Stimulated activated CD8-positive, alpha-beta memory T cell treated with anti-CD3 and anti-CD28 coated beads, Interleukin-15, amount 100 ng/mL, for 24 hours (primary cell): ENCODE measurements at places on chromosomes 2 and 18.

GRCh38 chr2:55547001-55547400, 27.5 kb downstream of the CFAP36 start:
- no peak for DNase-seq

GRCh38 chr2:60358476-60358875, 195.0 kb downstream of the BCL11A start:
- no peak for DNase-seq

DNA sequence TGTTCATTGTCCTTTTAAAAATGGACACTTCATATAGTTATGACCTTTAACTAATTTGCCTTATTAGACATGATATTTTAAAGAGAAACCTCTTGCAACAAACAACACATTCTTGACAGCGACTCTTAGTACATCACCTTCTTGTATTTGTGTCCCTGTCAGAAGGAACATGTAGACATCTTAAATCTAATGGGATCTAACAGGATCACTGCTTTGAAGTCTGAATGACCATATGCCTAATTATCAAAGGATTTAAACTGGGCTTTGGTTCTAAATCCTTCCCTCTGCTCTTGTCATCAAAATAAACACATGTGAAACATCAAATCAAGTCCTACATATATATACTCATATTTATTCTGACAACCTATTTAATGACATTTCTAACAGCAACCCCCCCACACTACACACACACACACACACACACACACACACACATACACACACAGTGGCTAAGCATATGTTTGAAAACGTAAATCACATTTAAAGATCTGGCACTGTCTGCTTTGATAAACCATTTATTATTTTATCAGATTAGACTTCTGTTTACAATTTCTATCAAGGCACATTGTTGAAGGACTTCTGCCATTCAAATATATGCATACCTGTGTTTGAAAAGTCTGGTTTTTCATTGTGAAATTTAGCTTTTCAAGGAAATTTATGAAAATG, 4.2 kb downstream of the GALNT13 start:
- no peak for DNase-seq

DNA sequence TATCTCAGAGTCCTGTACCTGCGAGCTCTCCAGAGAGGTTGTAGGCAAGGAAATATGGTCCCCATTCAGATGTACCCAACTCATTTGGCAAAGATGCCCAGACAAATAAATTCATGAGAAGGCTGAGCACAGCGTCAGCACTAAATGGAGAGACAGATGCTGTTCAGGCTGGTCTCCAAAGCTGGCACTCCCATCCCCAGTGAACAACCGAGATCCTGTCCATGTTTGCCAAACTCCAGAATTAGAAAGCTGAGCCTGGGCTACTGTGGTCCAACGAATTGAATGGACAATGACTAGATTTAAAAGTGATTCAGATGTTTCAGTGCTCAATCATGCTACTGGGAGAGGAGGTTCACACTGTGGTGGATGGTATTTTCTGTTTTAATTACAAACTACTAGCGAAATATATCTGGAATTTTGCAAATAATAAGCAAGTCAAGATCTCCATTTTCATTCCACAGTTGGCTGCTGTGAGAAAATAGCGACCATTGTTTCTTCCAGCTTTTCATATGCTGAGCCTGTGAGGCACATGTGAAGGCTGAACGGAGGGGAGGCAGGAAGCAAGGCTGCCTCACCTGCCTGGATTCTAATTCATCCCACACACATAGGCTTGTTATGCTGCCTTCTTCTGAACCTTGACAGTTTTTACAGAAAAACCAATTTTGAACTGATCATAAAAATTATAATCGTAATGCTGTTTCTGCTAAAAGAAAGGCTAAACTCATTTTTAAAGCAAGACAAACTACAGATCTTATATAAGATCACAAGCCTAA, 22.6 kb upstream of the DAPL1 start:
- DNase-seq = no peak

DNA sequence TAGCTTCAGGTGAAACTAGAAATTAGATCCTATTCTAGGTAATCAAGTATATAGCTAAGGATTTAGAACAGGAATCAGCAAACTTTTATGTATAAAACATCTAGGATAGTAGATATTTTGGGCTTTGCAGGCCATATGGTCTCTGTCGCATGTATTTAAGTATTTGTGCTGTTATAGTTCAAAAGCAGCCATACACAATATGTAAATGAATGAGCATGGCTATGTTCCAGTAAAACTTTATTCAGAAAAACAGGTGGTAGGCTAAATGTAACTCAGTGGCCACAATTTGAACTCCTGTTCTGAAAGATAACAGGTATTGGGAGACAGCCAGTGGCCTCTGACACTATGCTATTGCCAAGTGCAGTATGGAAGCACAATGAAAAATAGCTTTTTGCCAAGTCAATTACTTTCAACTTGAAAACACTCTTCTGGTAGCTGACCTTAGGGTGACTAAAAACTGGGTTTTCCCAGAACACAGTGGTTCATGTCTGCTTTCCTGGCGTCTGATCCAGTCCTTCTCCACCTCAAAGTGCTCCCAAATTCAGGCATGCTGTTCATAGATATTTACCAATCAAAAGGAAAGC, 304.7 kb upstream of the SYT4 start:
- no peak for DNase-seq

DNA sequence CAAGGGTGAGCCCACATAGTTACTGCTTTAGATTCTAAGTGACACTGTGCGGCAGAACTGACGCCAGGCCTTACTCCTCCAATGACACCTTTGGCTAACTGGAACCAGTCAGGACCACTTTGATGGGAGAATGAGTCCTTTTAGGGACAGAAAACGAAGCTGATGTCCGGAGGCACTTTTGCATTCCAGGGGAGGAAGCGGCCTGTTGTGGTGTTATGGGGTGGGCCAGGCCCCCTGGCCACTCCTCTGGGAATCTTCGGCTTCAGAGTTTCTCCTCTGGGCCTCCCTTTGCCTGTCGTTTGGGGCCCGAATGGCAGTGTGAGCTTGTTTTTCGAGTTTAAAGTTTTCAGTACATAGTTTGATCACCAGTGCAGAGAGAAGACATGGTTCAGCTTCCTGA, 65.9 kb downstream of the MBP start:
- DNase-seq = no peak

DNA sequence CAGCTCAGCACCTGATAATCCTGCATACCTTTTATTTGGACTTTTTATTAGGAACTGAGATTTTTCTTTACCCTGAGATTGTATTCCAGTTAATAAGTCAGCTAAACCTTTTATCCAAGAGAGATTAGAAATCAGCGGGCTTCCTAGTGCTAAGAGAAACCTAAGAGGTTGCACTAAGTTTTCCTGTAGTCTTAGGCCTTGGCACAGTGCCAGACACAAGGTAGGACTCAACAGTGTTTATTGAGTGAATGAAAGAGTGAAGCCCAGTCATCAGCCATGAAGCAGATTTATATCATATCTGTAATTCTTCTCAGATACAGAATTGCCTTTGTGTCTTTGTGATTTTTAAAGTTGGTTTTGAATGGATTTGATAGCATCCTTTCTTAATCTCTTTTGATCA, 13.6 kb downstream of the OTX1 start:
- DNase-seq = no peak

DNA sequence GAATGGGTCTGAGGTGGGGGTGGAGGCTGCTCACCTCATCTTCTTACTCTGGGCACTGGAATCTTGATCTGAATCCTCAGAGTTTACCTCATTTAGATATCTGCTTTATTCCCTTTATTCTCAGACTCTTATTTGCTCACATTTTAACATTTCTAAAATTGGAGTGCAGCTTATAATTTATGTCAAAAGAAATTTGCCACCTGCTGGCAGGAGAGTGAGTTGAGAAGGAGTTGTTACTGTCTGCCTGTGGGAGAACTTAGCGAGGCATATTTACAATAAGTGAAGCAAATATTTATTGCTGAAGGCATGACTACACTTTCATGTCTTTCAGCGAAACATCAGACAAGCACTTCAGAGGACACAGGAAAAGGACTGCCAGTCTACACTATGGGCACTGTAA, 16.4 kb upstream of the KIAA2012 start:
- no peak for DNase-seq

GRCh38 chr2:213002383-213002782, 149.0 kb downstream of the IKZF2 start:
- no peak for DNase-seq

GRCh38 chr2:219159771-219160185, 837 bp downstream of the NHEJ1 start:
- no peak for DNase-seq

DNA sequence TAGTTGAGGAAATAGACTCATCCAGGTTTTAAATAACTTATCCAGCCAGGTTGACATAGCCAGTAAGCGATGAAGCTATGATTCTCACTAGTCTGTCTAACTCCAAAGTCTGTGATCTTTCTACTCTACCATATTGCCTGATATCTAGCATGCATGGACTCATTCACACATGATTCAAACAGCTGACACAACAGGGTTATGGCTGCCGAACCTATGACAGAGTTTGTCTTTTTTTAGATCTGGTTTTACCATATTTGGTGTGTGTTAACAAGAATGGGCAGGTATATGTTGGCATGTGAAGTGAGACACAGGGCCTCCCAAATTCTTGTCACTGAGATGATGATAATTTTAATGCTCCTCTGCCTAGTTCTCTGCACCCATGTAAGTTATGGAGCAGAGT, 210.6 kb downstream of the BABAM2 start:
- DNase-seq = no peak

GRCh38 chr2:72921088-72921851, 4.0 kb downstream of the EMX1 start:
- no peak for DNase-seq

GRCh38 chr2:83595121-83595690, 863.9 kb downstream of the SUCLG1 start:
- no peak for DNase-seq

DNA sequence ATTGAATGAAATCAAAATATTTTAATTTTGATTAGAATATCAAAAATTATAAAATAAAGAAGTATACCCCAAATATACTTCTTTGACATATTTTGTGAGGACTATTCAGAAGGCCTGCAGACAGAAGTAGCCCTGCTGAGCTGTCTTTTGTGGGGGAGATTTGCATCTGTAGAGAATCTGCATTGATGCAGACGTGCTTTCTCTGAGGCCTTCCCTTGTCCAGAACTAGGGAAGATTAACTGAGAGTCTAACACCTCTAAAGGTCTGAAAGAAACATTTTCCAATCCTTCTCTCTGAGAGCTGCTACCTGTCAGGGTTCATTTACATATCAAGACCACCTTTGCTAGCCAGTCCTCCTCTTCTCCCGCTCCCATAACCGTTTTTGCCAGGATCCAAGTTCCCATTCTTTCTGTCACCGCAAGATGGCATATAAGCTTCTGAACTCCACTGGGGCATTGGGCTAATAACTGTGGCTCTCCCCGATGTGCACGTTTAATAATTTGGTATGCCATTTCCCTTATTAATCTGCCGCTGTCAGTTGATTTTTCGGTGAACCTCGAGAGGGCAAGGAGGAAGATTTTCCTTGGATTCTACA, 510.4 kb upstream of the CNTNAP5 start:
- DNase-seq = no peak

DNA sequence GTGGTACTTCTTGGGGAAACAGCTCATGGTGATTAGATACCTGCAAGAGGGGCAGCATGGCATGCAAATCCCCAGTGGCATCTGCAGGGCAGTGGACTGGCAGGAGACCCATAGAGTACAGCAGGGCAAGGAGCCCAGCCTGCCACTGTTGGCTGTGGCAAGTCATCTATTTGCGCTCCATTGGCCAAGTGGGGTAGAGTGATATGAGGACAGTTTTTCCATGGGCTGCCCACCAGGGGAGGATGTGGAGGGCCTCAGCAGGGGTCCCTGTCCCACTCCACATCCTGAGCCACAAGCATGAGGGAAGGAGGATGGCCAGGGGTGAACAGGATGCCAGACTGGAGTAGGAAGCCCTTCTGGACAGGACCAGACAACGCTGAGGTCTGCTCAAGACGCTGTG, 50.9 kb upstream of the OTOF start:
- DNase-seq = no peak

DNA sequence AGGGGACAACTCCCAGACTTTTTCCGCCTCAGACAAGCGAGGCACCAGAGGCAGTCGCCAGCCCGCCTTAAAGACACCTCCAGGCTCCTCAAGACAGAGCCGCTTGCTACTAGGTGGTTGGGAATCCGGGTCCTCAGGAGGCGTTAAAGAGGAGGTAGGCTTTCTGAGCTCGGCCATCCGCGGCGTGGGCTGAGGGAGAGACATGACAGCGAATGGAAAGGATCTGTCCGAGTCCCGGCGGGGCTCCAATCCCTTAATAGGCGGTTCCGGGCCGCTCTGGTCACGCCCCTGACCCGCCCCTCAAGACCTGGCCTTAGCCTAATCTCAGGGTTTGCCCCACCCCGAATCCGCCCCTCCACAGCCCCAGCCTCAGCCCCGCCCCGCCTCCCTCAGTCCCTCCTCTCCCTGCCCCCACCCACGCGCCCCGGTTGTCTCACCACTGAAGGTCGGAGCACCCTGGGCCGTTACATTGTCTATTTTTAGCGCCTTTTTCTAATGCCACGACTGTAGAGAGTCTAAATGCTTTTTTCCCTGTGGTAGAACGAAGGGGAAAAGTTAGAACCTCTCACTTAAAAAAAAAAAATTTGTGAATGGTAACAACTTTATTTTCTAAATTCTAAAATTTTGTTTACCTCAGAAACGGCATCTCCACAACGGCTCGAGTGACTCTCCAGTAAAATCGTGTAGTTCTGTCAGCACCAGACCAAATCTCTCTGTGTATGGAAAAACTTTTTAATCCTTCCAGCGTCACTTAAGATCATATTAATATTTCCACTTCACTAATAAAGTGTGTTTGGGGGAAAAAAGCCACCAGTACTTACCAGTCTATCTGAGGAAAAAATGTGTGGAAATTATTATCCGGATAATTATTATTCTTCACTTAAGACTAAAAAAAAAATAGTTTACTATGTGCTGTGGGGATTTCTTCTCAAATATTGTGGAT, at the start of gene RAD51AP2:
RAD51AP2 (minus strand) TSS at position 229 of the 943 bp plus-strand sequence; CDS start at position 204, 25 bp downstream.
- DNase-seq = no peak

DNA sequence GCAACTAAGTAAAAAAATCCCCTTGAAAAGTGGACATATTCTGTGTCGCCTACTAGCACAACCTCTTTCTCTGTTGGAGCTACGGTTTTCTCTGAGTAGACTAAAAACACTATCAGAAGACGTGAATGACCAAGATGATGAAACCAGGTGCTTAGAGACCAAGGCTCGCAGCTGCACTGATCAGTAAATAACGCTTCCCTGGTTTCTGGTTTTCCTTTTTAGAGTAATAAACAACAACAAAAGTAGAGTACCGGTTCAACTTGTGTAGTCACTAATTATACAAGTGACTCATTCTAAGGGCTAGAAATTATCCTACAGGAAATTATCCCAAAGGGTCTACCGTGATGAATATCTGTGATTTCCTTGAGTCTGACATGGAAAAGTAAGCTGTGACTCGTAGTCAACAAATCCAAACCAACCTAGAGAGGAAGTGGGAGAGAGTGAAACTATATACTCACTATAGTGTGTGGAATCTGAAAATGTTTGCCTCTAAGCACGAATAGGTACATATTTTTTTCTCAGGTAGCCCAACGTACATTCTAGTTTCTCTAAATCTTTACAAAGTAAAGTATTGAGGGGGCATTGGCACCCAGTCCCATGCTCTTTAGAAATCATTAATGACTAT, 17.8 kb downstream of the RASGRP3 start:
- DNase-seq = no peak
